ENCODE measurements at places on chromosomes 16 and 17. TPM values are rescaled to one million over a fixed set of nuclear protein-coding genes. Genes with fewer than 3 reads are reported as not detected.

GNAO1 gene
- under 0.01 TPM for total RNA-seq

SSTR5 gene
- total RNA-seq = not detected

DUS2 gene
- total RNA-seq = 31.1 TPM

BHLHA9 gene
- not detected for total RNA-seq

IRX5 gene
- not detected for total RNA-seq

ZSCAN10 gene
- total RNA-seq = not detected

MSL1 gene
- total RNA-seq = 48.6 TPM

HSPB9 gene
- not detected for total RNA-seq

ZFP3 gene
- total RNA-seq = 1.5 TPM

AANAT gene
- 0.17 TPM for total RNA-seq

FA2H gene
- not detected for total RNA-seq

ADORA2B gene
- 11.2 TPM for total RNA-seq

HAP1 gene
- under 0.01 TPM for total RNA-seq

CD300LD gene
- not detected for total RNA-seq

MYL4 gene
- not detected for total RNA-seq

CNGB1 gene
- not detected for total RNA-seq

C17orf50 gene
- total RNA-seq = not detected

KRTAP4-3 gene
- not detected for total RNA-seq

MPRIP gene
- total RNA-seq = 86.0 TPM

ACSM3 gene
- 0.29 TPM for total RNA-seq

C17orf78 gene
- not detected for total RNA-seq

HP gene
- total RNA-seq = not detected

TBC1D3I gene
- total RNA-seq = not detected

Measured in smooth muscle cell of trachea (primary cell).